ENCODE measurements at places on chromosomes 2 and 18.
A peak's percentile ranks its signal among the peaks of the same experiment; 100 is the strongest.

- DNase-seq = no peak
These were observed 41.8 kb upstream of the LPIN2 start for GRCh38 chr18:3054780-3055179.

DNA sequence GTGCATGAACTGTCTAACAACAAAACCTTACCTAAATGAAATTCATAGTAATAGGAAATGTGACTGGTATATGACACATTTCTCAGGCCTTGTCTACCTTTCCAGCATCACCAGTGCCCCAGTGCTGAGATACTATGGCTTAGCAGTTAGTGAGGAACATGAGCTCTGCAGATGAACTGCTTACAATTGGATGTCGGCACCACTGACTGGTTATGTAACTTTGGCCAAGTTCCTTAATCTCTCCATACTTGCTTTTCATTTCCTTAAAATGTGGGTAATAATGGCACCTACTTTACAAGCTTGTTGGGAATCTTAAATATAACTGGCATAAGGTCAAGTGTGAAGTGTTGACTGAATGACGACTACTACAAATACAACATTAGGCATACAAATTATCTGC is 136.3 kb downstream of the OLA1 start:
- DNase-seq = no peak

DNA sequence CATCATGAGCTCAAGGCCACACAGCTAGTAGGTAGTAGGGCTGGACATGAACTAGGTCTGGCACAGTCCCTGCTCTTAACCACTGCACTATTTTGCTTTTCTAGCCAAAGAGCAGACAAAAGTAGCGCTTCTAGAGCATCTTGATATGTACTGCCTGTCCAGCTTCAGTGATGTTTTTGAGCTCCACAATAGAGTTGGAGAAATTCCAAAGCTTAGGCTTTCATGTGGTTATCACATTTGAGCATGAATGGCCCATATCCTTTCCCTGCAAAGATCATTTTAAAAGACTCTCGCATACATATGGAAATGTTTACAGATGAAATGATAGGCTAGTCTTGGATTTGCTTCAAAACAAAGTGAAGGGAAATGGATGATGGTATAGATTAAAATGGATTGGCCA is 128.7 kb downstream of the MAP3K20 start:
- DNase-seq = no peak

GRCh38 chr2:27428978-27429541 is 629 bp downstream of the NRBP1 start:
- peak; percentile 64 for DNase-seq

- DNase-seq = no peak
These were observed 228.3 kb downstream of the TPGS2 start for GRCh38 chr18:36600548-36600947.

- no peak for DNase-seq
These were observed 202.7 kb upstream of the CCDC68 start for GRCh38 chr18:55161916-55162315.

- no peak for DNase-seq
These were observed 12.2 kb upstream of the CD28 start for GRCh38 chr2:203694191-203694590.

- no peak for DNase-seq
These were observed 105.1 kb downstream of the NDUFA10 start for GRCh38 chr2:239919774-239920692.

- no peak for DNase-seq
These were observed 87.5 kb upstream of the ST3GAL5 start for GRCh38 chr2:85976106-85976920.

DNA sequence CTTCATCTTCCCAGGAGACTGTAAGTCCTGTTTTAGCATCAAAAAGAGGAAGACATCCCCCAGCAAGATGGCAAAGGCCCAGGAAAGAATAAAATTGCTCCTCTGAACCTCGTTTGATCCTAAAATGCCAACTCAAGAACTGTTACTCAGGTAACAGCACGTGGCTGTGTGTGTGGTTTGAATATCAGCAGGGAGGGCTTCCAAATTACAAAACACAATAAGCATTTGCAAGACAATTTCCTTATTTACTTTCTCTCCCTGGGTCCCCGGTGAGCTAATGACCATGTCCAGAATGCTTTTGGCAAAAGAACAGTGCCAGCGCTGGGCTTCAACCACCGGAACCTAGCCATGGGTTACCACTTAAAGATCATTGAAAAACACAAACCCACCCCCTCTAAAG is 163.6 kb downstream of the C1D start:
- no peak for DNase-seq

- no peak for DNase-seq
These were observed 42.7 kb downstream of the SFXN5 start for GRCh38 chr2:73028841-73029240.

- no peak for DNase-seq
These were observed 585 bp upstream of the ANAPC1 start for GRCh38 chr2:111884592-111884964.

- no peak for DNase-seq
These were observed 49.6 kb downstream of the ODC1 start for GRCh38 chr2:10398496-10398895.

DNA sequence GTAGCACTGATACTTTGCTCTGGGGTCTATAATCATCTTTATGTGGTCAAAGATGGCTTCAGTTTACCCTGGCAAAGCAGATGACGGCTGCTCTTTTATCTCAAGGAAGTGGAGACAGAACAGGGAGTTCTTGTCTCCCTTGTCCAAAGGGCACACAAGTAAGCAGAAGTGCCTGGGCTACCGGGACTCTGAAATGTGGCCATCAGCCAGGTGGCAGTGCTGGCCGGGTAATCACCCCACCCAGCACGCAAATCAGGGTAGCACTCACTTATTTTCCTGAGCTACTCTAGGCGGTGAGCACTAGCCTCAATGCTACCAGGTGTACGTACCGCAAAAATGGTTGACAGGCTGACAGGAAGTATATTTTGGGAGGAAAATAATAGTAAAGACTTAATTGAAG is 119.7 kb upstream of the ETAA1 start:
- no peak for DNase-seq

DNA sequence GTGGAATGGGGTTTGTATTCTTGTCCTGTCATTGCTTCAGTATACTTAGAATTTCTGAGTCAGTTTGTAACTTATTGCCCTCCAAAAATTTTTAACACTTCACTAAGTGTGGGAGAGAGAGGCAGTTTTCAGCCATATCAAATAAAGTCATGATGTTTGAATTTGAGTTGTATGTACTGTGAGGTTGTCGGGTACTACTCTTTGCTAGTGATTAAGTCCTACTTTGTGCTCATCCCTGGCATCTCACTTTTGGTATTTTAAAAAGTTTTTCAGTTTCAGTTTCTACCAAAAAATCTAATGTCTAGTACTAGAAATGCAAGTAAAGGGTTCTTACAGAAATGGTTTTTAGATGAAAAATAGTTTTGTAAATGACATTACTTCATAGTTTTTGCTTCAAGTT is 40.7 kb downstream of the EIF5B start:
- DNase-seq = no peak

DNA sequence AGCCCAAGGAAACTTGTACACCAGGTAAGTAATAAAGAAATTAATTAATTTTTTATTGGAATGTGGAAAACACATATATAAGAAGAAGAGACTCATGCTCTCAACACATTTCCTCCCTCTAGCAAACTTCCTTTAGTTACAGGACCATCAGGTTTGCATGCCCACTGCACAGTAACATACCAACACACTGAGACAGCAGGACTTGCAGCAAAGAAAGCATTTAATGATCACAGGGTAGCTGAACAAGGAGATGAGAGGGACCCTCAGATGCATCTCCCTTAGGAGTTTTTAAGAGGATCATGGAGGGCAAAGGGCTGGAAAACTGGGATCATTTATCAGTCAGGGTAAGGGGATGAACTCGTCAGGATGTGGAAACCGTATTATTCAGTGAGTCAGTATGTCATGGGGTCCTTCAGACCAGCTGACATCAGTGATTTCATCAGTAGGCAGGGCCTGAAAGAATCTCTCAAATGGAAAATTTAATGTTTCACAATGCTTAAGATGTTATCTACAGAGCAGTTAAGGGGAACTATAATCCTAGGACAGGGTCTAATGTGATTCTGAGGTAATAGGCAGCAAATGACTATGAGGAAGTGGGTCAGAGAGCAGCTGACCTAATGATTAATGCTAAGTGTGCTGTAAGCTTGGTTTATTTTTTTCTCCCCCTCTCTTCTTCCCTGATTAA is 193.8 kb upstream of the RND3 start:
- DNase-seq = no peak

DNA sequence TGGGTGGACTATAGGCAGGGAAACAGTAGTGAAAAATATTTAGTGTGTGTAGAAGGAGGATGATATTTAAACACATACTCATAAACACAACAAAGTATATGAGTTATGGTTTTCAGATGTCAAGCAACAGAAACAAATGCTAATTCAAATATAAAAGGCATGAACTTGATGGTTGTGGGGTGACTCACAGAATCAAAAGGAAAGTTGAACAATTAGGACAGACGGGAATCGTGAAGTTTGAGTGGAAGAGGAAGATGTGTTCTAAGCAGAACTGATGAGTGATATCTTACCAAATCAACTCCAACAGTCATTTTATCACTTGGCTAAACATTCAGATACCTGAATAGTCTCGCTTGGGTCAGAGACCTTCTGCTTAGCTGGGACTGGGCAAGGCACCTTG is 53.6 kb upstream of the ITGA6 start:
- no peak for DNase-seq

GRCh38 chr2:38862476-38862875 is 13.3 kb downstream of the DHX57 start:
- no peak for DNase-seq

GRCh38 chr2:160415991-160416390 is 77.6 kb downstream of the RBMS1 start:
- DNase-seq = no peak

DNA sequence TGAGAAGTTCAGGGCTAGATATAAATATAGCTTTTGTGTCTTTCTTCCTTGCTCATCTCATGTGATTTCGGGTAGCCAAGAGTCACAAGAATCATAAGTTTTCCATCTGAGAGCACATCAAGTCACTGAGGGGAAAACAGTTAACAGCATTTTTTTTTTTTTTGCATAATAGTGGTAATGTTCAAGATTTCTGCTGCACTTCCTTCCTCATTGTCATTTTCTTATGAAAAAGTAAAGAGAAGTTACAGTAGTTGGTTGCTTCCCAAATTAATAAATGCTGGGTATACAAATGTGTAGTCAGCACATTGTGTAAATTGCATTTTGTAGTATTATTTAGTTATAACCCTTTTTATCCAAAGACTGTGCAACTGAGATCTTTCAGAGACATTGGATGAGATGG is 93.6 kb downstream of the ZEB2 start:
- DNase-seq = no peak

- DNase-seq = no peak
These were observed 10.8 kb downstream of the IL36B start for GRCh38 chr2:113041871-113042270.

DNA sequence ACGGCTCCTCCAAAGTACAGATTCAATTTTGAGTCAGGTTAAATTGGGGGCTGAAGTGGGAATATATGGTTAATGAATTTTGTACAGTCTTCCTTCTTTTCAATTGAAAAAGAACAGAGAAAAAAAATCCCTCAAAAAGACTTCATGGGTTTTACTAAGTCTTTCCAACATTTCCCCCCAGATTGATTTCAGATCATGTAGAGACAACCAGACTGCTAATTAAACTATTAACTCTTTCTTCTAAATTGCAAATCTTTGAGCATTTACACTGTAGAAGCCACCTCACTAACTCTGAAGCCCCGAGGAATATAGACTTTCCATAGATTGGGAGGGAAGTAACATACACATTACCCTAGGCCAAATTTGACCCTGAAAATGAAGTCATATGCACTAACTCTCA is 771.0 kb downstream of the NRXN1 start:
- no peak for DNase-seq

GRCh38 chr2:209525834-209526281 is 102.0 kb downstream of the MAP2 start:
- no peak for DNase-seq

DNA sequence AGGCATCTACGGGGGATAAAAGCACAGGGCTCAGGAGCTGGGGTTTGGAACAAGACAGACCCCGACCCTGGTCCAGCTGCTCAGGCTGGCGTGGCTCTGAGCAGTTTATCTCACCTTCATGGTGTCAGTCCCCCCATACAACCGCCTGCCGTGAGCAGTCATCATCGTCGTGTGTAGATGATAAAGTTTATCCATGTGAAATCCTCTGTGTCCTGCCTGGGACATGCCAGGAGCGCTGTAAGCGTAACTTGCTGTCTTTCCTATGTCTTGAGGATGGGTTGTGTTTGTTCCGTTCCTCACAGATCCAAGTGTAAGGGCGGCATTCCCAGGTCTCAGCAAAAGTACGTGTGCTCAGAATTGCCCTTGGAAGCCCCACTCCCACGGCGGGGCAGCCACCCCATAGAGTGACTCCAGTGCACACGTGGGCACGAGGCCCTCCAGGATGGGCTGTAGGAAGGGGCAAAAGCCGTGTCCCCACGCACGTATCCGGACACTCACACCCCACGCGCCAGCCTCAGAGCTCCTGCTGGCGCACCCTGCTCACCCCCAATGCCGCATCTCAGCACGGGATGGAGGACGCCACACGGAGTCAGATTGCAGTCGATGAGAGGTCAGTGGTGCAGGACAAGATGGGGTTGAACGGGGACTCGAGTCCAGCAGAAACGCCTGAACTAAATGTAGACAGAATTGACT is 50.9 kb downstream of the ADI1 start:
- DNase-seq = no peak

DNA sequence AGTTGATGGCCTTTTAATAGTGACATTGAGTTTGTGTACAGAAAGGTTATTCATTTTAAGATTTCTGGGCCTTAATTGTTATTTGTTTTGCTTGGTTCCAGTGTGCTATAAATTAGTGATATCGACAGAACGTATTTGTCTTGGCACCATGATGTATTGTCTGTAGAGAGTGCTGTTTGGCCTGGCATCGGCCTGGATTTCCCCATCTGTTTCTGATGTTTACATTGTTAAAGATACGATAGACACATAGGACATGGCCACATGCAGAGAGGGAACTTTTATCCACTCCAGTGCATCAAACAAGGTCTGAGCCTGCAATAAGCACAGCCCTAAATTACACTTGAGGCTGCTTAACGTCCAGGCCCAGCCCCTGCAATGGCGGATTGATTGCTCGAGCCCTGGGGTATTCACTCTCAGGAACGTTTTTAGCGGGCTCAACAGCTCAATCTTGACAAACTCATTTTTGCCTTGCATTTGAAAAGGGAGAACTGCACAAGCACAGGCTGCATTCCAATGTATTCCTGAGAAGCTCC is 144.7 kb downstream of the SLC4A3 start:
- no peak for DNase-seq

DNA sequence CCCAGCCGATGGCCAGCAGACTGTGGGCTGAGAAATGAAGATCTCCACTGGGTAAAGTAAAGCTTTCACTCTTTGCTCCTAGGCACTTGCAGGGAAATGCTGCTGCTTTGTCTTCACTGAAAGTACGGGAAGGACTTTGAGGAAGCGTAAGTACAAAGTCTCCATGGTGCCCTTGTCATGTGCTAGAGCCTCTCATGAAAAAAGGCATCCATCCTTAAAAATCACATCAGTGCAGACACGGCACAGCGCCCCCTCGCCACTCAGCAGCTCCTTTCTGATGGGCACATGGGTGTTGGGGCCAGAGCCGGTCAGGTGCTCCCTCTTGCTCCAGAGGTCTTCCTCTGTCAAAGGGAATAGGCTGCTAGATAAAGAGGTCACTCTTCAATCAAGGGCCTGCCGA is 109.0 kb upstream of the STPG4 start:
- DNase-seq = no peak

- no peak for DNase-seq
These were observed 9.3 kb downstream of the IL1F10 start for GRCh38 chr2:113076954-113077669.
